Stimulated activated naive CD4-positive, alpha-beta T cell treated with Interleukin-2 at 50 U/mL for 16 hours (primary cell): ENCODE measurements at places on chromosomes 13 and 19.
A peak's percentile ranks its signal among the peaks of the same experiment; 100 is the strongest.

DNA sequence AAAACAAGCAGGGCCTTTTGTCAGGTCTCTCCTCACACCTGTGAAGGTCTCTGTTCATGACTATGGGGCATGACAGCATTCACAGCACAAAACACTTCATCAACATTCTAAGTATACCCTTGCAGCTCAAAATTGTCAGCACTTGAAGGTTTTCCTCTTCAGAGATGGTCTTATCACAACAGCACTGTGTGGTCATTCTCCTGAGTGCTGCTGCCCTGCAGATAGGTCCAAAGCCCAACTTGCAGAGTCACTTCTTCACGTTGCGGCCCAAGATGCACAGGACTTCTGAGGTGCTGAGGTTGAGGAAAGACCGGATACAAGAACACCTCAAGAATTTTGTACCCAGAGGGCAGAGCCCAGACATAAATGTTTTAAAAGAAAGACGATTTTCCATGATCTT, 574.5 kb downstream of the UQCRFS1 start:
- DNase-seq, result no peak

DNA sequence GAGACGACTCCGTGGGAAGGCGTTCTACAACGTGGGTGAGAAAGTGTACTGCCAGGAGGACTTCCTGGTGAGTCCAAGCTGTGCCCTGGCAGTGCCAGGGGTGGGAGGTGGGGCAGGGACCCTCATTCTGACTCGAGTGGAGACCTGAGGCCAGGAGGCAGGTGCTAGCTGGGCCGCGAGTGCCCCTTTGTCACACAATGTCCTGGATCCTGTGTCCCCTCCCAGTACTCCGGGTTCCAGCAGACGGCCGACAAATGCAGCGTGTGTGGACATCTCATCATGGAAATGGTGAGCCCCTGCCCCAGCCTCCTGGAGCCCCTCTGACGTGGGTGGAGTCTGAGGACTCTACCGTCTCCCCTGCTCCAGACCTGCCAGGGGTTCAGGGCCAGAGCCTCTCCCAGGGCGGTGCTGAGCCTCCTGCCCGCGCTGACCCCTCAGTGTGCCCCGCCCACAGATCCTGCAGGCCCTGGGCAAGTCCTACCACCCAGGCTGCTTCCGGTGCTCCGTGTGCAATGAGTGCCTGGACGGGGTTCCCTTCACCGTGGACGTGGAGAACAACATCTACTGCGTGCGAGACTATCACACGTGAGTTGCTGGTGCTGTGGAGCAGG, 11.6 kb downstream of the WTIP start:
- DNase-seq, result no peak

GRCh38 chr13:20658451-20659040, 45.0 kb upstream of the IL17D start:
- DNase-seq, result no peak

- no peak for DNase-seq
These were observed 6.6 kb upstream of the PRKD2 start for GRCh38 chr19:46723471-46723870.

DNA sequence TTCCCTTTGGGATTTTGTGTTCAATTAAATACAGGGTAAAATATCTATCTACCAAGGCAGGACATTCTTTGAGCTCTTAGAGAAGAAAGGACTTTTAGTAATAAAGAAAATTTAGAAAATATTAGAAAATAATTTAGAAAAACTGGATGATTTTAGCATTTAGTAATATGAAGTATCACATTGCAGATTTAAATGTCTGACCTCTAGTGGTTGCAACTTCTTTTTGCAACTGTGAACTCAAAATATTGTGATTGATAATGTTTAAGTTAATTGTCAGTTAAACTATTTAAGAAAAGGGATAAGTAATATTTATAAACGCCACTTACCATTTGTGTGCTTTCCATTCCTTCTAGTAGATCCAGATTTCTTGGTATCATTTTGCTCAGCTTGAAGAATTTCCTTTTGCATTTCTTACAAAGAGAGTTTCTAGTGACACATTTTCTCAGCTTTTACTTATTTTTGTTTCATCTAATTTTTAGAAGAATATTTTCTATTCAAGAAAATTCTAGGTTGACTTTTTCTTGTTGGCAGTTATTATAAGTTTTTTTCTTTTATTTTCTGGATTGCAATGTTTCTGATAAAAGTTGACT, 10.3 kb upstream of the POSTN start:
- no peak for DNase-seq

DNA sequence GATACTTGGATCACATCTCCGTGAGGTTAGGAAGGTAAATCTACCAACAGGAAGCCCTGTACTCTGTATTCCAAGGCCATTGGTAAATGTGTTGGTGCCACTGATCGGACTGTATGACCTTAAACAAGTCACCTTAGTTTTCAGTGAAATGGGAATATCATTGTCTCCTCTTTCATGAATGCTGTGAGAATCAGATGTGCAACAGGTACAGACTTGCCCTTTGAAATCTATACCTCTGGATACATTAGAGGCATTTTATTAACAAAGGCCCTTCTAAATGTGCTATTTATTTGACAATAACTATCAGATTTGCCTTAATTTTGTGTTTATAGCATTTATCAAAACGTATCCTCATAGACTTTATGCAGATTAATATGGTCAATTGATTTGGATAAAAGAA, 11.0 kb downstream of the NHLRC3 start:
- DNase-seq, result no peak

GRCh38 chr19:22606954-22607652, 27.0 kb upstream of the ZNF492 start:
- no peak for DNase-seq

DNA sequence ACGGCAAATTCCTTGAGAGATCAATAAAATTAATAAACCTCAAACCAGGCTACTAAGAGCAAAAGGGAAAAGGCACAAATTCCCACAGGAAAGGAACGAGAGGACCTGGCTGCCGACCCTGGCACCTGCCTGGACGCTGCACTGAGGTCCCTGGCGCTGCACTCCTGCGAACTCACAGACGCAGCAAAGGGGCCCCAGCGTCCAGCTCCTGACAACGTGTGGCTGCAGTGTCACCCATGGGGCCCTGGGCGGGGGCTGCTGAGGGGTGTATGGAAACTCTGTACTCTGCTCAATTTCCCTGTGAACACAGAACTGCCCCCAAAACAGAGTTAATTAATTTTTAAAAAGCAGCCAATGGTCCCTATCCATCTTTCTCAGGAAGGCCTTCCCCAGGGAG, 61.3 kb upstream of the C13orf46 start:
- no peak for DNase-seq

DNA sequence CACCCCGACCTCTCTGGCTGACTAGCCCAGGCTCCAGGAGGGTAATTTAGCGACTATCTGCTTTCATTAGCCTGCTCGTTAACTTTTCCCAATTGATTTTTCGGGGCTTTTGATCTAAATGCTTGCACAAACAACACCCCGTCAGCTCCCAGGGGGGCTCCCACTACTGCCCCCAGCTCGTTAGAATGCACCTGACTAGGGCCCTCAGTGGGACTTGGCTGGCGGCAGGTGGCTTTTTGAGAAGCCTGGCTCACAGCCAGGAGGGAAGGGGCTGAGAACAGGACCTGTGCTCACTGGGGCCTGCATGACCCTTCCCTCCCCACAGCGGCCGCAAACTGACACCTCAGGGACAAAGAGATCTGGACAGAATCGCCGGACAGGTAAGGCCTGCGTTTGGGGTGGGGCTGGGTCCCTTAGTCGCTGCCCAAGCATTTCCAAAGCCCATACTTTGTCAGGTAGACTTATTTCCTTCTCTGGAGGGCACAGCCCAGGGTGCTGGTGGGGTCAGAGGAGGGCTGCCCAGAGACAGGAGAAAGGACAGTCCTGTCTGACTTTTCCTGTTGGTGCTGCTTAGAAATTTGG, 7.6 kb upstream of the CD79A start:
- no peak for DNase-seq

- no peak for DNase-seq
These were observed 59.4 kb downstream of the SLC10A2 start for GRCh38 chr13:103006641-103007426.

DNA sequence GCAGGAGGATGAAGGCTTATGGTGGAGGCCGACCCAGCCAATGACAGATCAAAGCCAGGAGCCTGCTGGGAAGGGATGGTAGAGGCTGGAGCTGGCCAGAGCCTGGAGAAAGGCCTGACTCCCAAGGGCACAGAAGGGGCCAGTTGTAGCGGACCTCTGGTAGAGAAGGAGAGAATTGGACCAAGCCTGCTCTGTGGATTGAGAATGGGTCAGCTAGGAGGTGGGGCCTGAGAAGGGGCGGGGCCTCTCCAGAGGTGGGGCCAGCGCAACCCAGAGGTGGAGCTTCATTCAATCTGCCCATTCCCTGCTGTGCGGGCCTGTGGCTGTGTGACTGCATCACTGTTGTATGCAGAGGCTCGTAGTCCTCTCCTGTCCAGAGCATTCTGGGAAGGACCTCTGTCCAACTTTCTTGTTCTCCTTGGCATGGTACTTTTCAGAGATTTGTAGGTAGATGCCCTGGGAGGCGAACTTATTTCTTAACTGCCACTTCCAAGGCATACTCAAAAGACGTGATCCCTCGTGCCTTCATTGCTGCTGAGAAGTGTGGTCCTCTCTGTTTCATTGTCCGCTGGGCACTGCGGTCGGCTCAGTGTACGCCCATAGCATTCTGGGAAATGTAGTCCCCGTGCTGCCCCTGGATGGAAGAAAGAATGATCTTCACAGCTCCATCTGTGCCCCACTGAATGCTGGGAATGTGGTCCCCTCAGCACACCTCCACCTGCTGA, 6.7 kb downstream of the GRIN2D start:
- peak; percentile 17 for DNase-seq

DNA sequence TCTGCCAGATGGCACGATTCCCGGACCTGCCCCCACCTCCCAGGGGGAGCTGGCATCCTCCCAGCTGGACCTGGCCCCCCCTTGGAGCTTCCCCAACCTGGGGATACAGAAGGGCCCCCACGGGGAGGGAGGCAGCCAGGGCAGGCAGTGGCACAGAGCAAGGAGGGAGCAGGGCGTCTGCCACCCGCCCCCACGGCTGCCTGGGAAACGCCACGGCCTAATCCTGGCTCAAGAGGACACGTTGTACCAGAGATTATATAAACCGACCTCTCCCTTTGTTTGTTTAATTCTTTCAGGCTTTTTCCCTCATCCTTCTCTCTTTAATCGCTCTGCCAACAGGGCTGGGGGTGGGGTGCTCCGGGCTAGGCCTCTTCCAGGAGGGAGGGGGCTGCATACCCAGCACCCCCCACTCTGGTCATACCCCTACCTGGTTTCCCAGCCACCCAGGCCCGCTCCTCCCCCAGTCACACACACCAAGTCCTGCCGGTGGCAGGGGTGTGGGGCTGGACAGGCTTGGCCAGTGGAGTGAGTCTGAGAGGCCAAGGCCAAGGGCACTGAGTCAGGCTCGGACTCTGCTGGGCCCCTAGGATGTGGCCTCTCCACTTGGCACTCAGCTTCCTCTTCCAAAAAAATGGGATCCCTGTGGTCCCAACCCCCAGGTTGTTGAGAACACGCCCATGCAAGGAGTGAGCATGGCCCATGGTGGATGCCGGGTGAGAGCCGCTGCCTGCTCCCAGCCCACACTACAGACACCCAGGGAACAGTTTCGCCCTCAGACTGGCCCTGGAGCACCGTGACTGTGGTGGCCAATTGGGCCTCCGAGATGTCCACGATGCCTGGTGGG, 29.5 kb upstream of the NFIC start:
- DNase-seq, result no peak

DNA sequence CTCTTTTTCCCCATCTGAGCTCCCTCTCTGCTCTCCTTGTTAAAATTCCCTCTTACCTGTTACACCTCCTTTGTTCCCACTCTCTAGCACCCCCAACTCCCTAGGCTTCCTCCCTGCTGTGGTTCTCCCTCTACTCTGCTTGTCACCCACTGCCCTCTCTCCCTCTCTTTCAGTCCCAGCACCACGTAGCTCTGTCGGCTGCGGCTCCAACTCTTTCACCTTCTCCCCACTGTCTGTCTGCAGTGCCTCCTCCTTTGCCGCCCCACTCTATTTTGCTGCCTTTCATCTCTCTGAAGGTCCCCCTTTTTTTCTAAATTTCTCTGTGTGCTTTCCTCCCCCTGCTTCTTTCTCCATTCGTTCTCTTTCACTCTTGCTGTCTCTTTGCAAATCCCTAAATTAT, 1.1 kb downstream of the ZNF836 start:
- no peak for DNase-seq

DNA sequence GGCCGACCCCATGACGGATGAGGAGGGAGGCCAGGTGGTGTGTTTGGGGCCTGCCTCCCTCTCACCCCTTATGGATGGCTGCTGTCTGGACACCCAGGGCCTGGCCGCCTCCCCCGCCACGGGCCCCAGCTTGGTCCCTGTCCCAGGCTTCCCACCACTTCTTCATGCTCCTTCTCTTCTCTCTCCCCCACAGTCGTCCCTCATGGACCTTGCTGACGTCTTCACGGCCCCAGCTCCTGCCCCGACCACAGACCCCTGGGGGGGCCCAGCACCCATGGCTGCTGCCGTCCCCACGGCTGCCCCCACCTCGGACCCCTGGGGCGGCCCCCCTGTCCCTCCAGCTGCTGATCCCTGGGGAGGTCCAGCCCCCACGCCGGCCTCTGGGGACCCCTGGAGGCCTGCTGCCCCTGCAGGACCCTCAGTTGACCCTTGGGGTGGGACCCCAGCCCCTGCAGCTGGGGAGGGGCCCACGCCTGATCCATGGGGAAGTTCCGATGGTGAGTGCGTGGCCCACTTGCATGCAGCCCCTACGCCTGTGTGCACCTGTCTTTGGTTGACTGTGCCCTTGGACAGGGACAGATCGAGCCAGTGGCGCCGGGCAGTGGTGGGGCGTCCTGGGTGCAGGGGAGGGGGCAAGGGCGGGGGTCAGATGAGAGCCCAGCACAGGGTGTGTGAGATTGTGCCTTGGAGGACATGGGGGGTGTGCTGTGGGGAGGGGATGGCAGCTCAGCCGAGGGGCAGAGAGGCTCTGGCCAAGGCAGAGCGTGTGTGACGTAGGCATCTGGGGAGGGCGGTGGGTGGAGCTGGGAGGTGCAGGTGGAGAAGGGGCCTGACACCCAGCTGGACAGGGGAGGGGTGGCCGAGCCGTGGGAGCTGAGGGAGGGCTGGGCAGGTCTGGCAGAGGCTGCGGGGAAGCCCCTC, 16.8 kb downstream of the EPN1 start:
- DNase-seq, result no peak

DNA sequence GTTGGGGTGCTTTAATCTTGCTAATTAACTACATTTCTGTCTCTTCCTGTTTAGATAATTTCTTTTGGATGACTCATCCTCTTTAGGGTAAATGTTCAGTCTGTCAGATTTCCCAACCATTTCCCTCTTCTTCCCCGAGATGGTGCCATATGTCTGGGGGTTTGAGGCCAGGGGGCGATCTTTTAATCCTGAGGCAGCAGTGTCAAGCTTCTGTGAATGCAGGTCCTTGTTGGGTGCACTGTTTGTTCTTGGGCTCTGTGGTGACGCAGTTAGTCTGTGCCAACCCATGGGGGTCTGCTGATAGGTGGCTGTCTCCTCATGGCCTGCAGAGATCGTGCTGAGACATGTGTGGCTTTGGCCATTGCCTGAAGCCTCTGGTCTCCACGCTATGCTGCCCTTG, 420.4 kb downstream of the NDFIP2 start:
- no peak for DNase-seq

DNA sequence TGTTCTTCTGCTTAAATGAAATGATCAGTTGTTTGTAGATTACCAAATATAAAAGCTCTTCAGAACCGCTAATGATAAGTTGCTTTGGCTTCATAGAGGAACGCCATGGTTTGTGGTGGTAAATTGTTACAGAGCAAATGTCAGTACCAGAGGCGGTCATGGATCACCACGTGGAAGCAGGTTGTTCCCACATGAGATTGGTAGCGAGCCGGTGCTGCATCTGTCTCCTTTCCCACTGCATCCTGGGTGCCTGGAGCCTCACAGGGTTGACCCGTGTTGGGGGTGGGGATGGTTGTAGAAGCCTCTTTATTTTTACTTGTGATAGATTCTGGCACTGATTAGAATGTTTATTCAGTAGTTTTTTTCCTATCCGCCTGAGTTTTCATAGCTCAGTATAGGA, 14.7 kb downstream of the GARRE1 start:
- no peak for DNase-seq
